Right lung (tissue), 10 donors: ENCODE measurements at places on chromosomes 13 and 19. TPM values are rescaled to one million over a fixed set of nuclear protein-coding genes. Genes with fewer than 3 reads are reported as not detected.

- no peak for DNase-seq
Measured at GRCh38 chr13:113046883-113047244, 58.7 kb upstream of the F7 start.

GRCh38 chr19:17020385-17020784, 6.2 kb downstream of the CPAMD8 start:
- DNase-seq = peak; percentile 19

GRCh38 chr13:70502944-70503343, 394.7 kb upstream of the KLHL1 start:
- DNase-seq = no peak

DNA sequence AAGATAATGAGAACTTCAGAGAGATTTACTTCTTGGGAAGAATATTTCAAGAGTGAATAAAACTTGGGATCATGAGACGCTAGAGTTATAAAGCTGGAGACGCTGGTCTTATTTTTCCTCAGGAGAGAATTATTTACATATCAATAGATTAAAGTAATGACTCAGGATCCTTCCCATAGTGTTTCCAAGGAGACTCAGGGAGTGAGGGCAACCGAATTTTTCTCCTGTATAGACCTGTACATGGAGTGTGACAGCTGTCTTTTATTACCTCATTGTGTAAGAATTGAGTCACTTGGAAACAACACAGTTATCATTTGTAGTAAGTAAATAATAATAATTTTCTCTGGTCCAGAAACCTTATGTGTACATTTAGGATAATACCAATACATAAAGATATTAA, 1905.5 kb downstream of the OLFM4 start:
- DNase-seq = no peak

DNA sequence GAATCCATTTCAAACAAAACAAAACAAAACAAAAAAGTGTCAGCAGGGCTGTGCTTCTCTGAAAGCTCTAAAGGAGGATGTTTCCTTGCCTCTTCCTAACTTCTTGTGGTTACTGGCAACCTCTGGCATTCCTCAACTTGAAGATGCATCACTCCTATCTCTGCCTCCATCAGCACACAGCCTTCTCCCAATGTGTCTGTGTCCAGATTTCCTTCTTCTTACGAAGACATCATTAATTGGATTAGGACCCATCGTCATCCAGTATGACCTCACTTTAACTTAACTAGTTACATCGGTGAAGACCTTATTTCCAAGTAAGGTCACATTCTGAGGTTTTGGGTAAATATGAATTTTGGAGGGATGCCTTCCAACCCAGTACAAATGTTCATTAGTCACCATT, 33.8 kb upstream of the GTF2F2 start:
- no peak for DNase-seq

DNA sequence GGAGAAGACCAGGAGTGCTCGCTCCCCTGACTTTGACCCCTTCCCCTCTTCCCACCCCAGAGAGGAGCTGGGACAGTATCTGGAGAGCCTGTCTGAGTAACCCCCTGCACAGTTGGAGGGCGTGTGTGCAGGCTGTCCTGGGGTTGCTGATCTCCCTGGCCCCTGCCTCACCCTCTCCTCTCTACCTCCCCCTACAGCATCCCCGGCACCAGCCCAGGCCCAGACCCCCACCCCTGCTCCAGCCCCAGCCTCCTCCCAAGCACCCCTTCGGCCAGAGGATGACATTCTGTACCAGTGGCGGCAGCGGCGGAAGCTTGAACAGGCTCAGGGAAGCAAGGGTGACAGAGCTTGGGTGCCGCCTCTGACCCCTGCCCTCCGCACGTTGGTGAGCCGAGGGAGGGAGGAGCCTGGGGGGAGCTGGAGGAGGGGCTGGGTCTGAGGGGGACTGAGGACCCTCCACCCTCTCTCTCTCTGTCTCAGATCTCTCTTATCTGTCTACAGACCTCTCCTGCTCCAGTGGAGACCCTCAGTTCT, 8.7 kb downstream of the PROSER3 start:
- DNase-seq = no peak

DNA sequence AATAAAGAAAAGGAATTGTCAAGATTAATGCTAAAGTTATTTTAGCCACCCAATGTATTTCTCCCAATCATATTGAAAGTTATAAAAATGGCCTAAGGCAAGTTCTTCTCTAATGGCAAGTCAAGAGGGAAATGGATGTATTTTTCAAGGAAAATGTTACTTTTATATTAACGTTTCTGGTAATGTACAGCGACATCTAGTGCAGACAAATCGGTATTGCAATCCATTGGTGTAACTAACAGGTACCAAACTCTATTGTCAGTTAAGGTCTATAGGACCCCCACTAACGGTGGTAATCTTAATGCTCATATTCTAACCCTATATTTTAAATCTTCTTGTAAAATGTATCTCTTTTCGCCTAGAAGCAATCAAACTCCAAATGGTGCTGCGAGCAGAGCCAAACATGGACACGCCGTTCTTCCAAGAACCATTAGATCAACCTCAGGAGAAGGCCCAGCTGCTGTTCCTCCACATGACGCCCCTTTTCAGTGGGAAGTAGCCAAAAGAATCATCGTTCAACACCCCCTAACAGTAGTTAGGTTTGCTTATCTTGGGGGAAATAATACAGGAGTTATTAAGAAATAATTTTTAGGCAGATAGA, 98.5 kb upstream of the PABPC3 start:
- DNase-seq = no peak

GRCh38 chr13:79660361-79660760, 179.4 kb downstream of the NDFIP2 start:
- no peak for DNase-seq

GRCh38 chr13:21529146-21529893, 70.2 kb upstream of the ZDHHC20 start:
- no peak for DNase-seq

DNA sequence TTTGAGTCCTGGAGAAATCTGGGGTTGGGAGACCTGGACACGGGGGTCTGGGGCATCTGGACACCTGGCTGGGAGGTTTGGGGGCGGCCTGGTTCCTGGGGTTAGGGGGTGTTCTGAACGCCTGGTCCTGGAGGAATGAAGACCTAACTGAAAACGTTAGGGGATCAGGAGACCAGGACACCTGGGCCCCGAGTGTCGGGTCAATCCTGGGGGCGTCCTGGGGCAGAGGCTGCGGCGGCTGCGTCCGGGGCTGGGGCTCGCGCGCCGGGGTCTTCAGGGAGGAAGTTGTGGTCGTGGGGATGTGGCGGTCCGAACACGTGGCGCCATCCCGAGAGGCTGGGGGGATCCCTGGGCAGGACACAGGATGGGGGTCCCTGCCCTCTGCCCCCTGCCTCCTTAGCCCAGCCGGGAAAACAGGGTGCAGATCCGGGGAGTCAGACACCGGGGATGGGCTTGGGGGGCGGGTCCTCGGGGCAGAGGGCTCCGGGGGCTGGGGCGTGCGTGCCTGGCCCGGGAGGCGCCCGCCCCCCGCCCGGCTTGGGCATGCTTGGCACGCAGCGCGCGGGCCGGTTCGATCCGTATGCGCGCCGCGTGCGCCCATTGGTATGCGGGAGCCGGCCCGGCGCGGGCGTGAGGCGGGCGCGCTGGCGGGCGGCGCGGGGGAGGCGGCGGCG, 632 bp downstream of the NPAS1 start:
- no peak for DNase-seq

The PLIN5 gene
- 1.8 TPM for polyA plus RNA-seq

DNA sequence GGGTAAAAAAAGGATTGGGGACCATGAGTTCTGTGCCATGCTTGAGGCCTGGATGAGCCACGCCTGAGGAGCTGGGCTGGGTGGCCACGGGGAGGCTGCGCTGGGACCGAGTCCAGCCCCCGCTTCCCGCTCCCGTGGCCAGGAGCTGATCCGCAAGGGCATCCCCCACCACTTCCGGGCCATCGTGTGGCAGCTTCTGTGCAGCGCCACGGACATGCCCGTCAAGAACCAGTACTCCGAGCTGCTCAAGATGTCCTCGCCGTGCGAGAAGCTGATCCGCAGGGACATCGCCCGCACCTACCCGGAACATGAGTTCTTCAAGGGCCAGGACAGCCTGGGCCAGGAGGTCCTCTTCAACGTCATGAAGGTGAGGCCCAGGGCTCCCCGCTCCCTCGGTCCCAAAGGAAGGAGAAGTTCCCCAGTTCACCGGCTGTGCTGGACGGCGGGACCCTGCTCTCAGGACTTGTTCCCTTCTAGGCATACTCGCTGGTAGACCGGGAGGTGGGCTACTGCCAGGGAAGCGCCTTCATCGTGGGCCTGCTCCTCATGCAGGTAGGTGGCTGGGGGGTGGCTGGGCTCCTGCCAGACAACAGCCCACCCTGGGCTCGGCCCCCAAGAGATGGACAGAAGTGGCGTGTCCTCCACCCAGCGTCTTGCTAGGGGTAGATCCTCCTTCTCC, 18.9 kb downstream of the EVI5L start:
- no peak for DNase-seq

GRCh38 chr13:36428086-36428485, 4.2 kb upstream of the CCNA1 start:
- DNase-seq = no peak

The ARL11 gene
- 0.86 TPM for polyA plus RNA-seq

The FXYD7 gene
- 1.3 TPM for polyA plus RNA-seq

GRCh38 chr13:108444448-108444847, 174.9 kb downstream of the TNFSF13B start:
- no peak for DNase-seq

The OR4F17 gene
- not detected for polyA plus RNA-seq

- peak; percentile 7 for DNase-seq
Measured at GRCh38 chr13:89925107-89925506, 1422.4 kb upstream of the MIR17HG start.

The UBE2L5 gene
- 0.61 TPM for polyA plus RNA-seq

DNA sequence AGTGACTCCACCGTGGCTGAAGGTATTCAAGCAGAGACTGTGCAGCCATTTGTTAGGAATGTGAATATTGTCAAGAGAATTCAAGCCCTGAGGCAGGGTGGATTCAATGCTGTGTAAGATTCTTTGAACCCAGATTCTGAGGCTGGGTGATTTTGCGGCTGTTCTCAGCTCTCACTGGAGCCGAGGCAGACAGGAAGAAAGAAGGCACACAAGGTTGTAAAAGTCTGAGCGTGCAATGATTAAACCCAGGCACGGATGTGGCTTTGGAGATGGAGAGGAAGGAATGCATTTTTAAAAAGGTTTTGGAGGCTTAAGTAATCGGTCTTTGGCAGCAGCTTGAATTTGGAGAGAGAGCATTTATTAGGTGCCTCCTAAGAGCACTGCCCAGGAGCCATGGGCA, 187.9 kb downstream of the KATNAL1 start:
- DNase-seq = no peak

The RDH8 gene
- polyA plus RNA-seq = not detected

The SHISA7 gene
- 0.17 TPM for polyA plus RNA-seq

GRCh38 chr19:16649734-16650133, 10.2 kb downstream of the SMIM7 start:
- no peak for DNase-seq

The HCN2 gene
- 0.15 TPM for polyA plus RNA-seq

DNA sequence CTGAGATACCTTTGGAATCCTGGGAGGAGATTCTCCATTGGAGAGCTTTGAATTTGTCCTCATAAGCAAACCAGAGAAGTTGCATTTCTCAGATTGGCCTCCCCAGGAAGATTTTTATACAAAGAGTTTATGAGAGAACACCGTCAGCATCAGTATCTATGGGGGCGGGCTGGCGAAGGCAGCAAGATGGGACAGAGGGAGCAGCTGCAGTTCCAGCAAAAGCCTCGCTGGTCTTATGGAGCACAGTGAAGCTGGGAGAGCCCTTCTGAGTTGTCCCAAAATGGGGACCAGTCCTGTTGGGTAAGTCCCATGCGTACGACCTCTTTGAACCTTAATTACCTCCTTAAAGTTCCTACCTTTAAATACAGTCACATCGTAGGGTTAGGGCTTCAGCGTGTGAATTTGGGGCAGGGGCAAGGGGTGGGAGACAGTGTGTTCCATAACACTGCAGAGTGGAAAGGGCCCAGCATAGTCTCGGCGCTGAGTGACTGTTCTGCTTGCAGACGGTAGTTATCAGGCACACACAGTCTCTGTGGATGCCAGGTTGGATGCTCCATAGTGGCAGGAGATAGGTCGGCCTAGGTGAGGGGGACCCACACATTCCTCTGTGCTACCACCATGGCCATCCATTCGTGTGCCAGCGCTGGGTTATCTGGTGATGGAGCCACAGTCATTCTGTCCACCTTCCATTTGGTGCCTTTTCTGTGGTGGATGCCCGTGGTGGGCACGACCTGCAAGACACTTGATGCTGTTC, 34.9 kb upstream of the GPR183 start:
- DNase-seq = no peak

The MEGF8 gene
- polyA plus RNA-seq = 36.4 TPM

The TMEM59L gene
- polyA plus RNA-seq = 44.5 TPM

The HSH2D gene
- polyA plus RNA-seq = 1.2 TPM

DNA sequence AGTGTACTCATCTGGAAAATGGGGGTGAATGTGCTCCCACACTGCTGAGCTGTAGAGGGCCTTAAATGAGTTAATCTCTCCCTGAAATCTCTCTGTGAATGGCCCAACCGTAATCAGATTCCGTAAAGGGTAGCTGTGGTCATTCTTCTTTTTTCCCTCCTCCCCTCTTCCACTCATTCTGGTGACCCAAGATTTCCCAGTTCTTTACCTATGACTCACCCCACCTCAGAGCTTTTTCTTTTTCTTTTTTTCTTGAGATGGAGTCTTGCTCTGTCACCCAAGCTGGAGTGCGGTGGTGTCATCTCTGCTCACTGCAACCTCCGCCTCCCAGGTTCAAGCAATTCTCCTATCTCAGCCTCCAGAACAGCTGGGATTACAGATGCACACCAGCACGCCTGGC, 33.3 kb upstream of the MUC16 start:
- no peak for DNase-seq

- DNase-seq = no peak
Measured at GRCh38 chr13:95784161-95784899, 107.4 kb downstream of the DNAJC3 start.
